Breast epithelium (tissue), 4 donors: ENCODE measurements at places on chromosomes 4 and X. TPM values are rescaled to one million over a fixed set of nuclear protein-coding genes. Genes with fewer than 3 reads are reported as not detected.

- no peak for DNase-seq
These were observed 238.6 kb downstream of the RAPGEF2 start for GRCh38 chr4:159341522-159341921.

DNA sequence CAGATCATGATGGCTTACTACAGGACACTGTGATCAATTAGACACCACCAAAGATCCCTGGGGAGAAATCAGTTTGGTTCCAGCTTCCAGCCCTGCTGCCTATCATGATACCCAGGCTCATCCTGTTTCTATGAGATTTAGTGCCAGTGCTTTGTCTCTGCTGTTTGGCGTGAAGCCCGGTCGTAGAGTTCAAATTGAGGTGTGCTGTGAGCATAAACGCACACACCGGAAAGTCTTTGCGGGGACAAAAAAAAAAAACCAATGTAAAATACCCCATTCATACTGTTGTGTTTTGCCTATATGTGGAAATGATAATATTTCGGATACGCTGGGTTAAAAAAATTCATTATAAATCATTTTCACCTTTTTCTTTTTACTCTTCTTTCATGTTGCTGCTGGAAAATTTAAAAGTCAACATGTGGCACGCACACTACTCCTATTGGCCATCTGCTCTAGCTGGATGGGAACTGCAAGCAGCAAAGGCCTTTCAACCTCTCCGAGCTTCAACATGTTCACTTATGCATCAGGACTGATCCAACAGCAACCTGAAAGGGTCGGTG lies 607 bp upstream of the DKC1 start:
- no peak for DNase-seq

GRCh38 chr4:130131536-130131935 lies 1035.6 kb downstream of the C4orf33 start:
- no peak for DNase-seq

DNA sequence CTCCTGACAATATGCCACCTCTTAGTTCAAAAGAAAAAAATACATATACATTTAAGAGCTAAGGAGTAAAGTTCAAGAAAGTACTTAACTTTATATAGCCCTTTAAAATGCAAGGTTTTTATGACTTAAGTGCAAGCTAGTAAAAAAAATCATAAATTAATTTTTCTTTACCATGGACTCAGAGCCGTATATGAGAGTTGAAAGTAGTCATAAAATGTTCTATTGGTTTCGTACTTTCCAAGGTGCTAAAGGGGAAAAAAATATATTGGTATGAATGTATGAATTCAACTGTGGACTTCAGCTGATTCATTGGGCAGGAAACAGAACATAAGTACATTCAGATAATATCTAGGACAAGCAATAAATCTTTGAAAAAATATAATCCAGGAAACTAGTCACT lies 869.8 kb upstream of the AGA start:
- DNase-seq, result no peak

DNA sequence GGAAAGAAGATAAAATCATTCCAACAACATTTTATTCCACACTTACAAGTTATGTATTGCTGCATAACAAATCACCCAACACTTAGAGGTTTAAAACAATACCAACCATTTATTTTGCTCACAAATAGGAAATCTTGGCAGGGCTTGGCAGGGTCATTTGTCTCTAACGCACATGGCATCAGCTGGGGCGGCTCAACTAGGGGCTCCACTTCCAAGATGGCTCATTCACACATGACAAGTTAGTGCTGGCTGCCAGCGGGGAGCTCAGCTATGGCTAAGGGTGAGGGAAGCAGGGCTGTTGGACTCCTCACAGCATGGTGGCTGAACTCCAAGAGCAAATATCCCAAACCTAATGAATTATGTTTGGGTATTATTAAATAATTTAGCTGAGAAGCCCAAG lies 377.0 kb downstream of the ZNF674 start:
- no peak for DNase-seq

DNA sequence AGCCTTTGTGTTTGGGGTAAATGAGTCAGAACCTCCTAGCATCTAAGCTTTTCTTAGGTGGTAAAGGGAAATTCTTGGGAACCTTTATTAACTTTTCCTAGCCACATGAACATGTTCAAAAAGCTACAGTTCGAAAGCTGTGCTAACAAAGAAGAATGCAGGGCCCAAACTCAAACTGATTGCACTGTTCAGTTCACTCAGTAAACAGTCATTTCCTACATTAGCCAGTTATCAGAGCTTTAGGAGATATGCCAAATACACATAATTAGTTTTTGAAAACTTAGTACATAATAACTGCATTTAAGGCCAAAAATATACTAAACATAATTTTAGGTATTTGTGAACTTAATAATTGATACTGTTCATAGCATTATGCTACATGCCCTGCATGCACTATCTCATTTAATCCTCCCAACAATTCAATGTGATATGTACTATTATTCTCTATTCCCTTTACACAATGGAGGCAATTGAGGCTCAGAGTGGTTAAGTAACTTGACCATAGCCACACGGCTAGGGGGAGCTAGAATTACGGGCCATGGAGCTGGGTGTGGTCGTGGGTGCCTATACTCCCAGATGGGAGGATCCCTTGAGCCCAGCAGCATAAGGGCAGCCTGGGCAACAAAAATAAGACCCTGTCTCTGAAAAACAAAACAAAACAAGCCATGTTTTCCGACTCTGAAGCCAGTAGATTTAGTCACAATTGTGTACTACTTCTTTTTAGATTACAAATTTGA lies 43.9 kb upstream of the PDGFRA start:
- no peak for DNase-seq

- no peak for DNase-seq
These were observed 31.7 kb upstream of the NFXL1 start for GRCh38 chr4:47945930-47946726.

GRCh38 chrX:23525531-23525930 lies 141.8 kb upstream of the PRDX4 start:
- DNase-seq, result peak; percentile 50

- DNase-seq, result no peak
These were observed 251.1 kb downstream of the USP46 start for GRCh38 chr4:52408032-52408431.

- no peak for DNase-seq
These were observed 59.7 kb upstream of the MTM1 start for GRCh38 chrX:150508451-150509367.

DNA sequence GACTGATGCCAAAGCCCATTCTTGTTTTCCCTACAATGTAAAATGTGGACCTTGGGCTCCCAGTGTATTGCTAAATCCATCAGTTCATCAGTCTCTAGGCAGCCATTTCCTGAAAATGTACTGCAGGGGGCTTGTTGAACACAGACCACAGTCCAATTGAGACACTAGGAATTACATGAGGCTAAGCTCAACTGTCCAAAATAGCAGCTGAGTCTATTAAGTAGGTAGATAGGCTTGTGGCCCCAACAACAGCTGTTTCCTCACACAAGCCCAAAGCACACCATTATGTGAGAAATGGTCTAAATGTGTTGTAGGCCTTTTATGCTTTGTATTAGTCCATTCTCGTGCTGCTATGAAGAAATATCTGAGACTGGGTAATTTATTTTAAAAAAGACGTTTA lies 60.0 kb upstream of the PAK3 start:
- no peak for DNase-seq

- no peak for DNase-seq
These were observed 5.8 kb downstream of the GTPBP6 start for GRCh38 chrX:312621-313331.

- DNase-seq, result no peak
These were observed 1.1 kb downstream of the FBXL5 start for GRCh38 chr4:15653864-15654592.

The TMEM33 gene
- total RNA-seq, result 35.7 TPM

The DCAF12L1 gene
- total RNA-seq, result not detected

The GAGE13 gene
- total RNA-seq, result not detected

The ZNF141 gene
- total RNA-seq, result 39.0 TPM

The C4orf36 gene
- 5.7 TPM for total RNA-seq

The L1CAM gene
- total RNA-seq, result 0.66 TPM
